ACHN (cell line): ENCODE measurements at places on chromosomes 5 and 9.
A peak's percentile ranks its signal among the peaks of the same experiment; 100 is the strongest.

DNA sequence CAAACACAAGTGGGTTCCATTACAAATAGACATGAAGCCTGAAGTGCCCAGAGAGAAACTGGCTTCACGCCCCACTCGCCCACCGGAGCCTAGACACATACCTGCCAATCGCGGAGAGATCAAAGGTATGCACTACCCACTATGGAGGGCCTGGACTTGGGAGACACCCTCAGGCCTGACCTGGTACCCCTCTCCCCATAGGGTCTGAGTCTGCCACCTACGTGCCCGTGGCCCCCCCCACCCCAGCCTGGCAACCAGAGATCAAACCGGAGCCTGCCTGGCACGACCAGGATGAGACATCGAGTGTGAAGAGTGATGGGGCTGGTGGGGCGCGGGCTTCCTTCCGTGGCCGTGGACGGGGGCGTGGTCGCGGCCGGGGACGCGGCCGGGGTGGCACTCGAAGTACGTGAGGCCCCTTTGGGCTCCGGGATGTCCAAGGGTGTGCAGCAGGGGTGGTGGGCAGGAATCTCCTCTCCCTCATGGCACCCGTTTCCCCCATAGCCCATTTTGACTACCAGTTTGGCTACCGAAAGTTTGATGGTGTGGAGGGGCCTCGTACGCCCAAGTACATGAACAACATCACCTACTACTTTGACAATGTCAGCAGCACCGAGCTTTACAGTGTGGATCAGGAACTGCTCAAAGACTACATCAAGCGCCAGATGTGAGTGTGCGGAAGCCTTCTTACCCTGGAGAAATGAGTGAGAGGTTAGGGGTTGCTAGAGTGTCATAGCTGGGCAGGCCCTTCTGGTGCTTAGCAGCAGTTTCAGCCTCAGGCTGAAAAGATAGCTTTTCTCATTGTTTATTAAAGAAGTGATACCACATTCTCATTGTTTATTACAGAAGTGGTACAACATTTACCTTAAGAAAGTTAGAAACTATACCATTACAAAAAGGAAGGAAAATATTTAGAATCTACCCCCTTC, 38.7 kb downstream of the LARP1 start:
- no peak for DNase-seq

DNA sequence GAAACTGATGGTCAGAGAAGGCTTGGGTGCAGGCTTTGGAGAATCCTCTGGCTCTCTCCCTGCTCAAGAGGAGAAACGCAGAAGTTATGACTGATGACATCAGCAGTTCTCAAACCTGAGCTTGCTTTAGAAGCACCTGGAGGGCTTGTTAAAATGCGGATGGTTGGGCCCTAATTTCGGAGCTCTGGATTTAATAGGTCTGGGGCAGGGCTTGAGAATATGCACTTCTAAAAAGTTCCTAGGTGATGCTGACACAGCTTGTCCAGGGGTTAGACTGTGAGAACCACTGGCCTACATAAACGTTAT, 26.4 kb downstream of the TBC1D2 start:
- no peak for DNase-seq

- DNase-seq = no peak
Observed at GRCh38 chr9:99867968-99868367, 38.5 kb upstream of the STX17 start.

- DNase-seq = no peak
Observed at GRCh38 chr5:91434348-91434747, 51.2 kb upstream of the ARRDC3 start.

- no peak for DNase-seq
Observed at GRCh38 chr5:142925795-142926194, 155.6 kb downstream of the ARHGAP26 start.

DNA sequence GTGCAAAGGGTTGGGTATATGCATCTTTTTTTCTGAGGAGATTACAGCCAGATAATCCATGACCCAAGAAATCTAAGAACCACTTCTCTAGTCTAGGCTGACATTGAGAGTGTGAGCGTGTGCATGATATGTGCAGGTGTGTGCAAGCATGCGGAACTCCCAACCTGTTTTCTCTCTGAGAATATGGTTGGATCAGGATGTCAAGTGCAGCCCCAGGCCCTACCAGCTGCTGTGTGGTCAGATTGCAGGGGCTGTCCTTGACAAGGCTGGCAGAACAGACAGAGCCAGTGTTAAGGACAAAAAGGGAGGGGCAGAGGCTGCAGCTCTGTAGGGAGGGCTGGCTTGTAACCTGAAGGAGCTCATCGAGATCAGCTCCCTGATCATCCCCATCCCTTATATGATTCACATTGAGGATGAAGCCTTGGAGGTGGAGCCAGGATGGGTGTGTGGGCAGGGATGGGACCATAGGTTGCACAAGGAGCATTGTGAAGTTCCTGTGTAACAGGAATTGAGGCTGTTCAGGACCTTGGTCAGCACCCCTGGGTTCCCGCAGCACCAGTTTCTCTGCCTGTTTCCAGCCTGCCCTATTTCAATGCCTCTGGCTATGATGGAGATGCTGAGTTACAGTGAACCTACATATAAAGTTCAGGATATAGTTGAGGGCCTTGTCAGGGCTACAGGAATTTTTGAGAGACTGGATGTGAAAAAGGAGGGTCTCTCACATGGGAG, 52.6 kb upstream of the ARAP3 start:
- DNase-seq = peak; percentile 55

DNA sequence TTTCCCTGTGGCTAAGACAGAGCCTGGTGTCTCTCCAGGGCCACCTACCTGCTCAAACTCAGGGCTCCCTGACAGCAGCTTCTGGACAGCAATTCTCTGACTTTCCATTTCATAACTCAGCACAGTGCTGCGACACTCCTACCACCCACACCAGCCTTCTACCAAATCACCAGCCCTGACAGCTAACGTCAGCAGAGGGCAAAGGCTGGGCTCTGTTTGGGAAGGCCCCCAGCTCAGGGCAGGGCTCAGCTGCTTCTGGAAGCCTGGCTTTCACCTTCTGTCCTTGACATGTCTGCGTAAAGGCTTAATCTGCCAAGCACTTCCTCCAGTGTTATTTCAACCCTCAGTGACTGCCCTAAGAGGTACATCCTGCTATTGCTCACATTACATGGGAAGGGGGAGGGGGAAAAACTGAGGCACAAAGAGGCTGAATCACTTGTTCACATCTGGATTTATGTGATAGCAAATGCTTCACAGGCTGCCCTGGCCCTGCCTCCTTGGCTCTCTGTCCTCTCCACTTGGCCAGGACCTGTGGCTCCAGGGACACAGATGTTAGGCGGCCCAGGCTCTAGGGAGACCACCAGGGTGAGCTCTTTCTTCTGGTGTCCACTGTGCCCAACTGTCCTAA, 102.5 kb upstream of the PANK3 start:
- no peak for DNase-seq

- DNase-seq = peak; percentile 82
Observed at GRCh38 chr5:170633235-170634081, 129.6 kb downstream of the KCNIP1 start.

GRCh38 chr9:69877852-69878514, 57.4 kb downstream of the CFAP95 start:
- peak; percentile 45 for DNase-seq
